Esophagus squamous epithelium (tissue), 5 donors: ENCODE measurements at places on chromosomes 3 and 15.

GRCh38 chr3:195207731-195208130 lies 63.2 kb downstream of the XXYLT1 start:
- DNase-seq, result no peak

DNA sequence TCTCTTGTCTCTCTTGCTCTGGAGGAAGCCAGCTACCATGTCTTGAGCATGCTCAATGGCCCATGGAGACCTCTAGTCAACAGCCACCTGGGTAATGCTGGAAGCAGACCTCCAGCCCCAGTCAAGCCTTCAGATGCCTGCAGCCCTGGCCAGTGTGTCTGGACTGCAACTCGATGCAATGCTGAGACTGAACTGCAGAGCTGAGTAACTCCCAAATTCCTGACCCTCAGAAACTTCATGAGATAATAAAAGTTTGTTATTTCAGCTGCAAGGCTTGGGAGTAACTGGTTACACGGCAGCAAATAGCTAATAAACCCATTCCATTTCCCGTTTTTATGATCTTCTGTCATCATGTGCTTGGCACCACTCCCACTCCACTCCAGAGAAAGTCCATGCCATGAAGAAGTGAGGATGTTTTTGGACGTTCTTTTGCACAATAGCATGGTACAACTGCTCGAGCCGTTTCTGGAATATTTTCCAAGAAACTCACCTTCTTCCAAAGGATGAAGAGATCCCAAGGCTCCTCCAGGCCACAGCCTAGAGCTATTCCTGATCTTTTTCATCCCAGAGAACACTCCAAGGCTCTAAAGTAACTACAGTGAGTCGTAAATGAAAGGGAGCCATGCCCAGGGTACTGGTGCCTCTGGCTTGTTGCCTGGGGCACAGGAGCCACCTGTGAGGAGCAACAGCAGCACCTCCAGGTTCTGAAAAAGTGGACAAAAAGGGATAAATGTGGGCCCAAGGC lies 72.0 kb upstream of the KLF13 start:
- no peak for DNase-seq

GRCh38 chr15:43775411-43775965 lies 1.3 kb downstream of the ELL3 start:
- no peak for DNase-seq

DNA sequence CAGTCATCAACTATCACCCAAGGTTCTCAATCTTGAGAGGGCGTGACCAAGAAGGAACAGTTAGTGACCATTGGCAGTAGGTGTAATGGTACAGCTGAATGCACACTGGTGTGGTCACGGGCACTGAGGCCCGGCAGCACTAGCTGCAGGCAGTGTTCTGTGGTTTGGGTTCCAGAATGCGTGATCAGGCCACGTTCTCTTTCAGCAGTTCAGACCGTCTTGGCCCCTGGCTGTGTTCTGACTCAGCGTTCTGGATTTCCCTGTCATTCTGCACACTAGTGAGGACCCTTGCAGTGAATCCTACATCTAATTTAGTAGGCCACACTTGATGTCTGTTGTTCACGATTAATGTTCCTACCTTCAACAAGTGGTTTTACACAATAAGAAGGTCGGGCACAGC lies 220.5 kb upstream of the SLCO3A1 start:
- no peak for DNase-seq

- DNase-seq, result no peak
Measured at GRCh38 chr15:88647351-88648105, 8.7 kb downstream of the ISG20 start.

GRCh38 chr3:37301980-37302708 lies 127.8 kb upstream of the LRRFIP2 start:
- DNase-seq, result no peak

DNA sequence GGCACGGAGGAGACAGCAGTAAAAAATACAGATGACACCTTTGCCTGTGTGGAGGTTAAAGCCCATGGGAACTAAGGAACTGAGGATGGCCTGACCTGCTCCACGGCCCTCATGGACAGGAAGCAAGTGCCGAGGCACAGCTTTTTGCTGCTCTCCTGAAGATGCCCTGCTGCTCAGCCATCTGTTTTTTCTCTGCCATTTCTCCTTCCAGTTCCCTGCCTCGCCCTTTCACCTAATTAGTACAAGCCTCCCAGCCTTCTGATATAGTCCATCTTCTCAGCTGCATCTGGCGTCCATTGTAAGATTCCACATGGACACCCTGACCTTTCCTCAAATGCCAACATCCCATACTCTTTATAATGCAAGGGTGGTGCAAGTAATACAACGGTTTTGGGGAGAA lies 11.8 kb upstream of the CXCR6 start:
- no peak for DNase-seq

- DNase-seq, result no peak
Measured at GRCh38 chr3:85481411-85482212, 522.8 kb downstream of the CADM2 start.

- DNase-seq, result no peak
Measured at GRCh38 chr3:48505146-48505545, 1.2 kb upstream of the SHISA5 start.
